ENCODE measurements at places on chromosomes 4 and X. TPM values are rescaled to one million over a fixed set of nuclear protein-coding genes. Genes with fewer than 3 reads are reported as not detected.

The REELD1 gene
- 0.09 TPM for total RNA-seq

The SPANXN3 gene
- total RNA-seq, result not detected

The MAGEB1 gene
- total RNA-seq, result not detected

The DCAF4L1 gene
- 0.32 TPM for total RNA-seq

The TBC1D8B gene
- total RNA-seq, result 0.32 TPM

The NLGN4X gene
- not detected for total RNA-seq

The TCEAL5 gene
- not detected for total RNA-seq

The NPNT gene
- total RNA-seq, result not detected

The ATP8A1 gene
- total RNA-seq, result 22.1 TPM

The TRIML1 gene
- total RNA-seq, result not detected

The FAM53A gene
- 0.95 TPM for total RNA-seq

The SERPINA7 gene
- total RNA-seq, result not detected

The STOX2 gene
- total RNA-seq, result 0.02 TPM

The NEUROG2 gene
- not detected for total RNA-seq

The ZAR1 gene
- not detected for total RNA-seq

The ATP1B4 gene
- total RNA-seq, result not detected

The KLHL4 gene
- not detected for total RNA-seq

The UGT2A1 gene
- total RNA-seq, result not detected

The MBNL3 gene
- total RNA-seq, result 30.4 TPM

The ITM2A gene
- 152 TPM for total RNA-seq

The MAGEA2B gene
- total RNA-seq, result not detected

The SPIN2A gene
- total RNA-seq, result 1.1 TPM

The FGFBP1 gene
- not detected for total RNA-seq

The FAM241A gene
- 1.7 TPM for total RNA-seq

The CLIC2 gene
- 0.52 TPM for total RNA-seq

The BTC gene
- total RNA-seq, result not detected

The DIAPH2 gene
- total RNA-seq, result 12.9 TPM

The TLR10 gene
- total RNA-seq, result not detected

The SORCS2 gene
- not detected for total RNA-seq

The COL25A1 gene
- total RNA-seq, result not detected

The FAM9B gene
- total RNA-seq, result 0.11 TPM

The CT47C1 gene
- total RNA-seq, result not detected

The ADRA2C gene
- not detected for total RNA-seq

The TNIP3 gene
- 0.93 TPM for total RNA-seq

The TENM3 gene
- total RNA-seq, result not detected

The GASK1B gene
- total RNA-seq, result not detected

The MSX1 gene
- not detected for total RNA-seq

The SPON2 gene
- total RNA-seq, result 32.4 TPM

The COQ2 gene
- 15.5 TPM for total RNA-seq

The BEX4 gene
- 8.4 TPM for total RNA-seq

The ETDA gene
- not detected for total RNA-seq

The NRK gene
- not detected for total RNA-seq

Data from T-helper 2 cell treated with Interferon-gamma antibody and Interleukin-4, amounts not matched to agents 100 ng/mL and 5 ng/mL, for 36 hours (primary cell).